ENCODE measurements at places on chromosomes 2 and 18.

GRCh38 chr2:40531359-40531758 lies 79.5 kb upstream of the SLC8A1 start:
- DNase-seq = no peak

DNA sequence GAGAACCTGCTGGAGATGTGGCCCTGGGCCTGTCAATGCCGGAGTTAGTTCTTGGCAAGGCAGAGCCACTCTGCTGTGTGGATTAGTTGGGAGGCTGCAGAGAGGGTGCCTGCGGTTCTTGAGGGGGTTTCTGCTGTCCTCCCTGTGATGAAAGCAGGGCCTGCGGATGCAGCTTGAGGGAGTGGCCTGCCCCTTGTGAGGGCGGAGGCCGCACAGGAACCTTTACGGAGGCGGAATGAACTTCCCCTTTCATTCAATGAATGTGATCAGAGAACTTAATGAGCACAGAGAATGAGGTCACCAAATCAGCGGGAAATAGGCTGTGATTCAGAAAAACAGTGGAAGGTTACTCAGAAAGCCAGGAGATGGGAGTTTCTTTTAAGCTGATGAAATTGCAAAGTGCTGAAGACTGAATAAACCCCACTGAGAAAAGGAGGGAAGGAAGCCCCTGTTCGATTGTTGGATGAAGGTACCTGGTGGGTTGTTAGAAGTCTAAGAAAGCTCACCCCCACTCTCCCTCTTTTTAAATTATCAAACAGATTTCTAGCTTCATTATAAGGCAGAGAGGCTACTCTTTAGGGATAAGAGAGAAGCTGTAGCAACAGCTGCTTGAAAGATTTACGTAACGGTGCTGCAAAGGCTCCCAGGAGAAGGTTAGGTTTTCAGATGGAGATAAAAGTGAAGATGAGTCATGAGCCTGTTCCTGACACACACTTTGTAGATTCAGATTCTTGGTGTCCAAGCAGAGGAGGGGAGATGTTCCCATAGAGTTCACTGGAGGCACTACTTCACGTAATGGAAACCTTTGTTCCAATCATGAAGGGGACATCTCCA lies 47.4 kb downstream of the VWA3B start:
- DNase-seq = peak; percentile 32

- DNase-seq = no peak
Observed at GRCh38 chr2:134416637-134417036, 162.8 kb downstream of the MGAT5 start.

- no peak for DNase-seq
Observed at GRCh38 chr18:44452346-44452745, 228.3 kb upstream of the SETBP1 start.

DNA sequence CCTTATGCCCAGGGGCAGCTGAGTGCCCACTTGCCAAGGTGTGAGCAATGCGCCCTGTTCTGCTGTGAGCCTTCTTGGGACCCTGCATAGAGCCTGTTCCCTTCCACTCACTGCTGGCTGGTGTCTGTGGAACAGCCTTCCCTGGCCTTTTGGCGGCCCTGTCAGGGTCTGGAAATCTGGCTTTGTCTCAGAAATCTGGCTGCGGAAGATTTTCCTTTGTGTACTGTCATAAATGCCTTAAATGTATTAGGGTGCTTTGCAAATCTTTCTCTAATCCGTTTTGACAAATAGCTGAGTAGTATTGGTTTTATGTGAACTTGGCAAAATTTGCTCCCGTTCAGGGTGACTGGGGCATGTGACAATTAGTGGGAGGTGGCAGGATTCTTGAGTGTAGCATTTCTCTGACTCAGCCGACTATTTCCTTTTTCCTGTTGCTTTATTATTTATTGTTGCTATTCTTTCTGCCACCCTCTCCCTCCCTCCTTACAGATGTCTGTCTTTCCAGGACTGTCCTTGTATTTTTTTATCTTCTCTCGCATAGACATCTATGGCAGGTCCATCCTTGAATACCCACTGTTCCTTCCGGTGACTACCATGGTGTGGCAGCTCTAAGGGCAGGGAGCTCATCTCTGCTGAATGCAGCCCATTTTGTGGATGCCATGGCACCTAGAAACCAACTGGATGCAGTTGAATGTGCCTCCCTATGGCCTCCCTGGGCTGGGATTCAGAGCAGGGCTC lies 41.8 kb downstream of the LDLRAD4 start:
- no peak for DNase-seq

GRCh38 chr2:237744613-237745249 lies 53.8 kb upstream of the RBM44 start:
- DNase-seq = peak; percentile 66

GRCh38 chr2:239625971-239626734 lies 225.3 kb upstream of the HDAC4 start:
- DNase-seq = no peak

GRCh38 chr2:144950899-144951560 lies 431.1 kb upstream of the ZEB2 start:
- DNase-seq = no peak

- DNase-seq = no peak
Observed at GRCh38 chr2:205411558-205411957, 270.7 kb upstream of the NRP2 start.

DNA sequence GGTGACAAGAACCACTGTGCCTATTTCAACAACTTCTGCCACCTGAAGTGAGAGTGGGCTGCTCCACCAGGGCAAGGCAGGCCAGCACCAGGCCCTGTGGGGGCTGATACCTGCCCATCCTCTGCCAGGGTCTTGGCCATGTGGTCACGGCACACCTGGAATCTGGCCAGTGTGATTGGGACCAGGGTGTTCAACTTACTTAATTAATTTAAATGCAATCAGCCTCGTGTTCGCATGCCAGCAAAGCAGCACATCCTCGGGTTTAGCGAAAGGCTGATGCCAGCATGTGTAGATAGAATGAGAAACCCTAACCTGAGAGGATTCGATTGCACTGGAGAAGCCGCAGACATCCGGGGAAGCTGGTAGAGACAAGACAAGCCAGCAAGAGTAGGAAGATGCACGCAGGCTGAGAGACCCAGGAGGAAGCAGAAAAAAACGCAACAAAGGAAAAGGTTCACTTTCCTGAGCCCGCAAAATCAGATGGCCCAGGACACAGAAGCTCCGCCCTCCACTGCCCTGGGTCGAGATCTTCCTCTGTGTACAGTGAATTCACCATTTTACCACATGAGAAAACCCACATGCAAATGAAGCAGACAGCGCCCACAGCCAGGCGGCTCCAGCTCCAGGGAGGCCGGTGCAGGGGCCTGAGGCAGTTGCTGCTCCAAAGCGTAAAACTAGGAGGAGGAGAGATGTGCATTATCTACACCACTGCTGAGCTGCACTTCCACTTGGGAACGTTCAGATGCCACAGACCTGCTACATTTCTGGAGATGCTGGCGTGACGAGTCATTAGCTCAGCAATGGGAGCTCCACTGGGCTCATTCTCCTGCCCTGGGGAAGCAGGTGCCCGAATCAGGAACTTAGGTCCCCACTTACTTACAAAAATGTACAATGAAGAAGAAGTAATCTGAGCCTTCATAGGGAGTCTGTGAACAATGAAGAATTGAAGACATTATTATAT lies 92.1 kb downstream of the TMEM18 start:
- no peak for DNase-seq

GRCh38 chr2:240448387-240449274 lies 13.2 kb downstream of the GPC1 start:
- DNase-seq = no peak
